ENCODE measurements at places on chromosomes 3 and 15.
A peak's percentile ranks its signal among the peaks of the same experiment; 100 is the strongest.

- no peak for DNase-seq
- no peak overlapping the region for H3K4me3 ChIP-seq
- H3K27ac ChIP-seq, result no peak overlapping the region
- H3K27me3 ChIP-seq, result no peaks in the 10 kb centered on the region
- no peaks in the 10 kb centered on the region for H3K4me1 ChIP-seq
Measured at GRCh38 chr15:78695854-78696253, 54.8 kb upstream of the CHRNB4 start.

DNA sequence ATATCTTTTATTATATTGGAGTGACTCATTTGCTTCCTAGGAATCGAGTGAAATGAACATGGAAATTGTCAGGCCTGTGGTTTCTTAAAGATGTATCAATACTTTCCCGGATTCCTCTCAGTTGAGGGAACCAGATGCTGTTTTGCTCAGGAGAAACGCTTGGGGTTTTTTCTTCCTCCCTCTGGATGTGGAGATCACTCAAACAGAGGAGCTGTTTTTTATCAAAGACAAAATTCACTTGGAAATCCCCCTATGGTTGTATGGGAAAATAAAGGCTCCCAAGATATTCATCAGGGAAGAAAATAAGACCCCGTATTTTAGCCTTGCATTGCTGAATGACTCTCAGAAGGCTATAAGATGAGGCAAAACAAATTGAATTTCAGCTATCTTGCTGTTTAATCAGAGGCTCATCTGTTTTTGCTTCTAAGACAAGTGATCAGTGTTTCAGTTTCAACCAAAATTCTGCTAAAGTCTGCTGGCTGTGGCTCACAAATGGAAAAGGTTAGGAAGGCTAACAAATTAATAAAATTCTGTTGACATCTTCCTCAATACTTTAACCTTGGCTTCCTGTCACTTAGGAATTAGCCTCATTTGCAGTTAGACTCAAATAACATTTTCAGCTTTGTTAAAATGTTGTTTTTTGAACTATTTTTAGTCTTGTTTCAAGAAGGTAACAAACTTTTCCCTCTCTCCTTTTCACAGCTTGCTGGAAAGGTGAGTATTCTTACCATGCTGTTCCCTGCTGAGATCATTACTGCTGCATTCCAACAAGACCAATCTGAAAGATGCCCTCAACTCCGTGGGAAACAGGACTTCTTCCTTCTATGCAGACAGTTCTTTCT lies 83.6 kb downstream of the COL6A5 start:
- no peak overlapping the region for H3K4me3 ChIP-seq
- H3K27ac ChIP-seq, result no peak overlapping the region
- DNase-seq, result no peak

DNA sequence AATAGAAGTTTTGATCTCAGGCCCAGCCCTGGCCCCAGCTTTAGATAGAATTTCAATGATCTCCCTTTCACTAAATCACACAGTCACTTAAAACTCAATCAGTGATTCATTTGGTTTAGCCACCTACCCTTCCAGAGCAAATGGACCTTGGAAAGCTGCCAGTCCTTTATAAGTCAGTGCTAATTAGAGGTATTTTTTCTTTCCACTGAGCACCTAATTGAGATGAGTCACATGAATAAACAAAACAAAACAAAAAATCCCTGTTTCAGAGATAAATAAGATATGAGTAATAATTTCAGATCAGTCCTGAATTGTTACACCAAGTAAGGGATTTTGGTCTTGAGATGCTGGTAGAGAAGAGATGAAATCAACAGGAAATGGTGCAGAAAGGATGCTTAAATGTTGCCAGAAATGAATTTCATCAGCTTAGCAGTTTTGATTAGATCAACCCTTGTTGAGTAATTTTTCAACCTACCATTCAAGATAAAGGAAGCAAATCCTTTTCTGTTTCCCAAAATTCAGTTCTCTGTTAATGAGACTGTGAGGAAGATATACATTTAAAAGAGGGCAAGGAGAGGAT lies 352.0 kb upstream of the COL8A1 start:
- DNase-seq, result no peak
- H3K36me3 ChIP-seq, result no peaks in the 10 kb centered on the region
- no peaks in the 10 kb centered on the region for H3K27me3 ChIP-seq
- no peak overlapping the region for H3K4me3 ChIP-seq
- no peaks in the 10 kb centered on the region for H3K4me1 ChIP-seq
- no peak overlapping the region for H3K27ac ChIP-seq

DNA sequence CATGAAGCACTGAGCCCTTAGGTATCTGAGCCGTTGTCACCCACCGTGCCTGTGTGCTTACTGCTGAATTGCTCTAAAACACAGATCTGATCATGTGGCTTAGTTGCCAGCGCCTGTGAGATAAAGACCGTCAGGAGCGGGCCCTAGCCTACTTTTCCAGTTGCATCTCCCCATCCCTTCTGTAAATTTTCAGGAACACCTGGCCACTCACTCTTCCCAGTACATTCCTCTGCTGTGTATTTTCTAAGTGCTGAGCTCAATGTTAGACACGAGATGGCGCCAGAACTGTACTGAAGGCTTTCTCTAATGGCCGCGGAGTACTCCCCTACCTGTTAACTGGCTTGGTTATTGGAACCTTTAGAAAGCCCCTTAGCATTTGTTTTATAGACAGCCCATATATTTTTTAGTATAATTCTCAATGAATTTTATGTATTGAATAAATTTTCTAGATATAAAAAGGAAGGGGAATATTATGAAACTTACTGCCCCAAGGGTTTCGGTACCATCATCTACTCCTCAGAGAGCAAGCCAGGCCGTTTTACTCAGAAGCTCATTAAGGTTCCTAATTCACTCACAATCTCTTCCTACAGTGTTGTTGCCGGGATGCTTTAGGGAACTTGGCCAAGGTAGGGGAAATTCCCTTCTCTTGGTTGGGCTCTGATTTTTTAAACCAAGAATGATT lies 16.7 kb upstream of the WNT7A start:
- no peak for DNase-seq
- peak overlapping the region; percentile 32 for H3K4me3 ChIP-seq
- no peak overlapping the region for H3K27ac ChIP-seq
- H3K4me1 ChIP-seq, result no peaks in the 10 kb centered on the region
- no peaks in the 10 kb centered on the region for H3K36me3 ChIP-seq

GRCh38 chr15:91689377-91689776 lies 164.1 kb upstream of the SLCO3A1 start:
- no peak for DNase-seq
- H3K4me3 ChIP-seq, result no peak overlapping the region
- no peaks in the 10 kb centered on the region for H3K36me3 ChIP-seq
- H3K4me1 ChIP-seq, result no peaks in the 10 kb centered on the region
- no peaks in the 10 kb centered on the region for H3K27me3 ChIP-seq

- no peaks in the 10 kb centered on the region for H3K36me3 ChIP-seq
- no peak overlapping the region for H3K27ac ChIP-seq
- DNase-seq, result no peak
- no peaks in the 10 kb centered on the region for H3K27me3 ChIP-seq
- no peaks in the 10 kb centered on the region for H3K4me1 ChIP-seq
Measured at GRCh38 chr15:79942741-79943481, 28.1 kb downstream of the BCL2A1 start.

DNA sequence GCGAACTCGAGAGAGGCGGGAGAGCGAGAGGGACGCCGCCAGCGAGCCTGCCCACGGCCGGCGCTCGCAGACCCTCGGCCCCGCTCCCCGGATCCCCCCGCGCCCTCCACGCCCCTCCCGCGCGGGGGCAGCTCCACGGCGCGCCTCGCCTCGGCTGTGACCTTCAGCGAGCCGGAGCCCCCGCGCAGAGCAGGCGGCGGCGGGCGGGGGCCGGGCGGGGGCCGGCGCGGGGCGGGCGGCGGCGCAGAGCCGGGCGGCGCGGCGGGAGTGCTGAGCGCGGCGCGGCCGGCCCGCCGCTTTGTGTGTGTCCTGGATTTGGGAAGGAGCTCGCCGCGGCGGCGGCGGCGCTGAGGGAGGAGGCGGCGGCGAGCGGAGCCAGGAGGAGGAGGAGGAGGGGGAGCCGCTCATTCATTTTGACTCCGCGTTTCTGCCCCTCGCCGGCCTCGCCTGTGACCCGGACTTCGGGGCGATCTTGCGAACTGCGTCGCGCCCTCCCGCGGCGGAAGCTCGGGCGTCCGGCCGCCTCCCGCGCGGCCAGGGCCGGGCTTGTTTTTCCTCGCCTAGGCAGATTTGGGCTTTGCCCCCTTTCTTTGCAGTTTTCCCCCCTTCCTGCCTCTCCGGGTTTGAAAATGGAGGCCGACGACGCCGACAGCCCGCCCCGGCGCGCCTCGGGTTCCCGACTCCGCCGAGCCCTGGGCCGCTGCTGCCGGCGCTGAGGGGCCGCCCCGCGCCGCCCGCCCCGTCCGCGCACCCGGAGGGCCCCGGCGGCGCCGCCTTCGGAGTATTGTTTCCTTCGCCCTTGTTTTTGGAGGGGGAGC lies 524 bp downstream of the IGF1R start:
- peak overlapping the region; percentile 69 for H3K27ac ChIP-seq
- no peaks in the 10 kb centered on the region for H3K27me3 ChIP-seq
- no peaks in the 10 kb centered on the region for H3K4me1 ChIP-seq
- peak; percentile 85 for DNase-seq
- H3K36me3 ChIP-seq, result no peaks in the 10 kb centered on the region
- H3K4me3 ChIP-seq, result peak overlapping the region; percentile 99

All from aorta (tissue), 5 donors.